Left ventricle myocardium inferior (tissue), 1 donor: ENCODE measurements at places on chromosomes 12 and 14. TPM values are rescaled to one million over a fixed set of nuclear protein-coding genes. Genes with fewer than 3 reads are reported as not detected.

GRCh38 chr12:27319848-27320247 lies 12.8 kb upstream of the BMAL2 start:
- no peak overlapping the region for H3K4me3 ChIP-seq
- H3K27ac ChIP-seq: no peak overlapping the region
- DNase-seq: no peak
- no peaks in the 10 kb centered on the region for H3K4me1 ChIP-seq
- H3K36me3 ChIP-seq: peaks cover 89% of the 10 kb centered on the region

- no peaks in the 10 kb centered on the region for H3K36me3 ChIP-seq
- peak; percentile 15 for DNase-seq
- H3K27me3 ChIP-seq: no peaks in the 10 kb centered on the region
- H3K4me3 ChIP-seq: no peak overlapping the region
Observed at GRCh38 chr12:109736552-109737108, 23.0 kb downstream of the FAM222A start.

DNA sequence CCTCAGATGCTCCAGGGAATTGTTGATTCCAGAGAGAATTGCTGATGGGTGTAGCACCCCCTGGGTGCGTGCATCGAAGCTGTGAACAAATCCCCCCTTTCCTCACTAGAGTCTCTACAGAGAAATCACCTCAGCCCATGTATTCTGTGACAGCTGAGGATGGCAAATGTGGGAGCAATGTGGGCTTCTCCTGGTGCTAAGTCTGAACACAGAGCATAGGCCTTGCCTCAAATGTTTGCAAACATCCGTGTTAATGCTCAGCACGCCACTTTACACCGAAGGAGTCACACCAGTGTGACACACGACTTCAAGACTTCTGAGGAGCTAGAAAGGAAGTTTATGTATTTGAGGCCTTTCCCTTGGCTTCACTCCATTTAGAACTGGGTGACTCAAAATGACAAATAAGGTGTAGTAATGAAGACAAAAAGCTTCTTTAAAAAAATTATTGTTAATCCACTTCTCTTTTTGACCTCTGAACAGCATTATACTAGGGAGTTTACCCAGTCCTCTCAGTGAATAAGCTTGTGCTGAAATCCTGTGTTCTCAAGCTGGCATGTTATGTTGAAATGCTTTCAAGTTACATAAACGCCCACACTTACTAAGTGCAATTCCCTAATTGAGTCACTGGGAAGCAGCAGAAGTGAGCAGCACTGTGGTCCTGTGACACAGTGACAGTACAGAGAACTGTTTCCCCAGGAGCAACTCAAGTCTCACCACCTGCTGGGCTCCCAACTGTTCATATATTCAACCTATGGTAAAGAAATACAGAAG lies 92.9 kb downstream of the FAR2 start:
- H3K4me1 ChIP-seq: peaks cover 22% of the 10 kb centered on the region
- DNase-seq: no peak
- H3K4me3 ChIP-seq: no peak overlapping the region
- no peaks in the 10 kb centered on the region for H3K36me3 ChIP-seq
- H3K27me3 ChIP-seq: no peaks in the 10 kb centered on the region

DNA sequence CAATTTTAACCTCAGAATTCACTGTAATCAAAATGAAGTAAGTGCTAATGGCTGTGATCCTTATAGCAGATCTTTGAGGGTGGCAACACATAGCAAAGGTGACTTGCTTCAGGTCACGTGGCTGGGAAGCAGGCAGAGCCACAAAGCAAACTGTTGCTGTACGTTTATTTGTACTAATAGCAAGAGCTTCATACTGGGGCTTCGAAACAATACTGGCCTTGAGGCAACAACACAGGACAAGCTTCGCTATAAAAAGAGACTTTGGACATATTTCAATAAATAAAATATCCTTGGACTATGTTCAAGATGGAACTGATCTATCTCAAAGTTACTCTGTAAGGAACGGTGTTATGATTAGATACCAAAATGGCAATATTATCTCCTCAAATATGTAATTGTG lies 44.6 kb downstream of the MSRB3 start:
- H3K4me3 ChIP-seq: no peak overlapping the region
- H3K27ac ChIP-seq: no peak overlapping the region
- no peaks in the 10 kb centered on the region for H3K36me3 ChIP-seq
- no peaks in the 10 kb centered on the region for H3K27me3 ChIP-seq
- peaks cover 39% of the 10 kb centered on the region for H3K4me1 ChIP-seq

- H3K27ac ChIP-seq: no peak overlapping the region
- DNase-seq: no peak
- no peaks in the 10 kb centered on the region for H3K36me3 ChIP-seq
- H3K4me3 ChIP-seq: no peak overlapping the region
Observed at GRCh38 chr12:9039397-9039977, 50.1 kb downstream of the KLRG1 start.

IL23A gene
- not detected for total RNA-seq

DNA sequence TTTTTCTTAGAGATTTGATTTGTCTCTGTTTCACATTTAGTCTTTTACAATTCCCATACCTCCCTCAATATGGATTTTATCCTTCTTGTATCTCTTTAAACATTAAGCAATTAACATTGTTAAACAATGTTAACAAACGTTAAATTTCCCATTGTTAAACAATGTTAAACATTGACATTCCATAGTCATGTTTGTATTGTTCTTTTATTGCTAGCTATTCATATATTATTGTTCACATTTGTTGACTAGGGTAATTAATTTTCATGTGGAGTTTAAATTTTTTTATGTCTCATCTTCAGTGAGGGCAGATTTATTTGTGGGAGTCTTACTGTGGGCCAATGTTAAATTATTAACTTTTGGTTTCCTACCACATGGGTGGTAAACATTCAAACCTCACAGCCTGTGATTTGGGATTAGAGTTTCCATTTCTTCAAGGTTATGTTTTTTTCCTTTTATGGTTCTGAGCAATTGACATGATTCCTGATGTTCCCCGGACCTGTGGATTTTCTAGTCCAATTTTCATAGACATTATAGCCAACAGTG lies 294.3 kb downstream of the ALG10B start:
- H3K4me3 ChIP-seq: no peak overlapping the region
- no peaks in the 10 kb centered on the region for H3K36me3 ChIP-seq
- no peaks in the 10 kb centered on the region for H3K4me1 ChIP-seq
- no peaks in the 10 kb centered on the region for H3K27me3 ChIP-seq
- DNase-seq: no peak

DNA sequence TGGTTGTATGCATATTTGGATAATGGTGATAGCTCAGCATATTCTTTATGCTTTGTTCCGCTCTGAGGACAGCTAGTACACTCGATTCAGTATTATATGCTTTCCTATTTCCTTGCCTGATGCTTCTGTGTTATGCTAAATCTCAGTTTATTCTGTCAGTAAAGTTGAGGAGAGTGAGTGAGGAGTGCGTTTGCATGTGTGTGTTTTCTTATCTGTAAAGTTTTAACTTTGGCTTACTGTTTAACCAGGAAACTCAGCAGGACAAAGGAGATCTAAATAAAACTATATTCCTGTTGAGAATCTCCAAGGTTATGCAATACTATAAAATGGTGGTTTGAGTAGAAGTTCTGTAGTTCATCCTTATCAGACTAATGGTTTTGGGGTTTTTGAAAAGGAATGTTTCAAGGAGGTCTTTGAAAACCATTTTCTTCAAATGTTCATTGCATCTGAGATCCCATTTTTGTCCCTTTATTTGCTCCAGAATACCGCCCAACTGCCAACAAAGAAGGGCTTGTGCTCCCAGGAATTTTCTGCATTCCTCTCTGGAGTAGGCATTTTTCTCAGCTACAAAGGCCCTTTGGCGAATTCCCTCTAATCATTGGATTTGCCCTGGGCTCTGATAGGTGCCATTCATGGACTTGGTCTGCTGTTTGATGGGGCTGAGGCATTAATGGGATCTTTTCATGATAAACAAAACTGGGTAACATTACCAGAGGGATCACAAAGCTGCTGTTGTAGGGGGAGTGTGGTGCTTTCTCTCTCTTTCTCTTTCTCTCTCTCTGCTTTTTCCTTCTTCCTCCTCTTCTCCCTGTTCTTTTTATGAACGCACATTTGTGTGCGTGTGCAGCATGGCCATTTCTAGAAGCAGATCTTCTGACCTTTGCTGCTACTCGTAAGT lies 71.7 kb downstream of the HMGA2 start:
- DNase-seq: no peak
- no peak overlapping the region for H3K27ac ChIP-seq
- no peak overlapping the region for H3K4me3 ChIP-seq
- no peaks in the 10 kb centered on the region for H3K27me3 ChIP-seq
- peaks cover 18% of the 10 kb centered on the region for H3K4me1 ChIP-seq

ANKS1B gene
- 1.6 TPM for total RNA-seq

GRCh38 chr12:121568518-121568917 lies 12.3 kb downstream of the KDM2B start:
- peaks cover 13% of the 10 kb centered on the region for H3K36me3 ChIP-seq
- DNase-seq: no peak
- peak overlapping the region; percentile 45 for H3K27ac ChIP-seq
- H3K4me1 ChIP-seq: peaks cover 21% of the 10 kb centered on the region
- H3K4me3 ChIP-seq: no peak overlapping the region

DNA sequence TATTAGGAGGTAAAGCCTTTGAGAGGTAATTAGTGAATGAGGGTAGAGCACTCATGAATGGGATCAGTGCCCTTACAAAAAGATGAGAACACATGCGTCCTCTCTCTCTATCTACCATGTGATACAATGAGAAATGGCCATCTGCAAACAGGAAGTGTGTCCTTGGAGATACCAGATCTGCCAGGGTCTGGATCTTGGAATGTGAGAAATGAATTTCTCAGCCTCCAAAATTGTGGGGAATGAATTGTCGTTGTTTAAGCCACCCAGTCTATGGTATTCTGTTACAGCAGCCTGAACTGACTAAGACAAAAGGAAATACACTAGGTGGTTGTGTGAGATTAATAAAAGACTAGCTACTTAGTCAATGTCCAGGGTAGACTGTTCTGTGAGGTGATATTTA lies 366.6 kb downstream of the NELL2 start:
- H3K36me3 ChIP-seq: no peaks in the 10 kb centered on the region
- no peaks in the 10 kb centered on the region for H3K4me1 ChIP-seq
- no peak for DNase-seq
- no peaks in the 10 kb centered on the region for H3K27me3 ChIP-seq

GRCh38 chr14:38500125-38500524 lies 244.2 kb upstream of the CLEC14A start:
- H3K27ac ChIP-seq: no peak overlapping the region
- no peak overlapping the region for H3K4me3 ChIP-seq
- DNase-seq: no peak
- no peaks in the 10 kb centered on the region for H3K36me3 ChIP-seq
- H3K4me1 ChIP-seq: no peaks in the 10 kb centered on the region

CPNE6 gene
- total RNA-seq: not detected

PGF gene
- 4.2 TPM for total RNA-seq

DNA sequence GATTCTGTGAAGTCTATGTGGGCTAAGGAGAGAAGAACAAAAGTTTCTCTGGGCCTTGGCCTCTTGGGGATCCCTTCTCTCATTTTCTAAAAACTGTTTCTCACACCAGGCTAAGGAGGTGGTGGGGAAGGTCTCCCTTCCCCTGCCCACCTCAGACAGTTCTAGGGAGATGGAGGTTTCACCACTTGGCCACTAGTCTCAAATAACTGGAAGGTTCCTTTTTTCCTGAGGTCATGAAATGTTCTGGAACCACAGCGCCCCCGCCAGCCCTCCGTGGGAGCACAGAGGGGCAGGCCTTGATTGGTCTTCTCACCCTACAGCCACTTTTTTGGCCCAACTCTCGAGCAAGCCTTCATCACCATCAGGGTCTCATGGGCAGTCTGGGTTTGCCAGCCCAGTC lies 12.6 kb downstream of the C12orf43 start:
- peaks cover 64% of the 10 kb centered on the region for H3K36me3 ChIP-seq
- peaks cover 9% of the 10 kb centered on the region for H3K27me3 ChIP-seq
- no peaks in the 10 kb centered on the region for H3K4me1 ChIP-seq
- H3K4me3 ChIP-seq: no peak overlapping the region
- H3K27ac ChIP-seq: no peak overlapping the region
- no peak for DNase-seq

- H3K27me3 ChIP-seq: no peaks in the 10 kb centered on the region
- peaks cover 76% of the 10 kb centered on the region for H3K36me3 ChIP-seq
- H3K4me1 ChIP-seq: peaks cover 96% of the 10 kb centered on the region
- H3K27ac ChIP-seq: peak overlapping the region; percentile 99
Observed at GRCh38 chr12:57142727-57143126, 4.7 kb downstream of the LRP1-AS start.

- no peak for DNase-seq
- no peaks in the 10 kb centered on the region for H3K36me3 ChIP-seq
- H3K4me3 ChIP-seq: no peak overlapping the region
- no peak overlapping the region for H3K27ac ChIP-seq
Observed at GRCh38 chr14:59037086-59037485, 151.4 kb upstream of the DAAM1 start.

DNA sequence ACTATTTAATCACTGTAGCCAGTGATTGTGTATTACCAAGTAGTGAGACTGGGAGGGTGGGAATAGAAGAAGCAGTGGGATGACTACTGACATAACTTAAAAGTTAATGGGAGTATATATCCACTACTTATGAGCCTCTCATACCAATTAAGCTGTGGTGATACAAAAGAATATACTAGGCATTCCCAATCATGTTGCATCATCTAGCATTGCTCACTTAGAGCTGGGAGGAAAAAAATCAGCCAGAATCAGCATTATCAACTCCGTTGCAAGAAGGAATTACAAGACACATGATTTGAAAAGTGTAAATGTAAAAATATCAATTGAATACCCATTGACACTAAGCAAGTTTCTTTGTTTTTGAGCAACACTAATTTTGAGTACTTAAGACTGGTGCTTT lies 745 bp upstream of the PPP1R36 start:
- no peak for DNase-seq
- H3K36me3 ChIP-seq: no peaks in the 10 kb centered on the region
- peaks cover 16% of the 10 kb centered on the region for H3K4me1 ChIP-seq
- no peak overlapping the region for H3K27ac ChIP-seq

- H3K4me1 ChIP-seq: no peaks in the 10 kb centered on the region
- H3K27me3 ChIP-seq: no peaks in the 10 kb centered on the region
- H3K36me3 ChIP-seq: no peaks in the 10 kb centered on the region
- H3K27ac ChIP-seq: no peak overlapping the region
- H3K4me3 ChIP-seq: no peak overlapping the region
Observed at GRCh38 chr12:80353254-80353653, 90.8 kb upstream of the PTPRQ start.

SENP1 gene
- total RNA-seq: 5.3 TPM
